Stimulated activated CD4-positive, alpha-beta T cell treated with anti-CD3 and anti-CD28 coated beads, Interleukin-12 subunit alpha, Interleukin-12 subunit beta, amount 100 ng/mL, for 24 hours (primary cell): ENCODE measurements at places on chromosomes 16 and 17.

GRCh38 chr16:83433201-83433600 is 374.6 kb upstream of the HSBP1 start:
- no peak for DNase-seq

- DNase-seq: no peak
Measured at GRCh38 chr16:58435779-58436178, 43.5 kb downstream of the GINS3 start.

DNA sequence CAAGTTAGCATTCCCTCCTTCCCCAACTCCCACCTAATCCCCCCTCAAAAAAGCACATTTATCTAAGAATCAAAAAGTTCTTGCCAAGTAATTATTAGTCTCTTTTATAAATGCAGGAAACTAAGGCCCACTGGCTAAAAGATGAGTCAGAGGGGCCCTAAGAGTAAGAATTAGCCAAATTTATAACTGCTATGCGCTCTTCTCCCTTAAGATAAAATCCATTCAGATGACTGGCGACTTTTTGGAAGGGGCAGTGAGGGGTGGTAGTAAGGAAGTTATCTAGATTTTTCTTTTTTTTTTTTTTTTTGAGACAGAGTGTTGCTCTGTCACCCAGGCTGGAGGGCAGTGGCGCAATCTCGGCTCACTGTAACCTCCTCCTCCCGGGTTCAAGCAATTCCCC is 17.1 kb downstream of the ZNF652 start:
- no peak for DNase-seq

GRCh38 chr16:4640572-4641305 is 16.1 kb downstream of the MGRN1 start:
- no peak for DNase-seq

GRCh38 chr17:33511670-33512069 is 218.6 kb upstream of the ASIC2 start:
- no peak for DNase-seq

DNA sequence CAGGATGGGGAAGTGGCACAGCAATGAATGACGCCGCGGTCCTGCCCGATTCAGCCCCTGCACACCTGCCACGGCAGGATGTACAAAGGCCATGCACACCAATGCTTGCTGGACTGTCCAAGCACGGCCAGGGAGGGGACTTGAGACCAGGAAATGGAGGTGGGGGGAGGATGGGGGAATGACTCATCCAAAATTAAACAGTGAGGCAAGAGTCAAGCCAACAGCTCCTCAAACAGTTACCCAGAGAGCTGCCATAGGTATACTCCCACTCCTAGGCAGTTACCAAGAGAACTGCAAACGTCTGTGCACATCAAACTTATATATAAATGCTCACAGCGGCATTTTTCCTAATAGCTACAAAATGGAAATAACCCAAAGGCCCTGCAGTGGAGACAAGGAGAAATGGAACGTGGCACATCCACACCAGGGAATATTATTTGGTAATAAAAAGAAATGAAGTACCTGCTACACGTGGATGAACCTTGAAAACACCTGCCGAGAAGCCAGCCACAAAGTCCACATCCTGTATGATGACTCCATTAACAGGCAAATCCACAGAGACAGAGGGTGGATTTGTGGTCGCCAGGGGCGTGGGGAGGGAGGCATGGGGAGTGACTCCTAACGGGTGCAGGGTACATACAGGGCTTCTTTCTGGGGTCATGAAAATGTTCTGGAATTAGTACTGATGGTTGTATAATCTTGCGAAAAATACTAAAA is 54.1 kb downstream of the VAC14 start:
- no peak for DNase-seq

DNA sequence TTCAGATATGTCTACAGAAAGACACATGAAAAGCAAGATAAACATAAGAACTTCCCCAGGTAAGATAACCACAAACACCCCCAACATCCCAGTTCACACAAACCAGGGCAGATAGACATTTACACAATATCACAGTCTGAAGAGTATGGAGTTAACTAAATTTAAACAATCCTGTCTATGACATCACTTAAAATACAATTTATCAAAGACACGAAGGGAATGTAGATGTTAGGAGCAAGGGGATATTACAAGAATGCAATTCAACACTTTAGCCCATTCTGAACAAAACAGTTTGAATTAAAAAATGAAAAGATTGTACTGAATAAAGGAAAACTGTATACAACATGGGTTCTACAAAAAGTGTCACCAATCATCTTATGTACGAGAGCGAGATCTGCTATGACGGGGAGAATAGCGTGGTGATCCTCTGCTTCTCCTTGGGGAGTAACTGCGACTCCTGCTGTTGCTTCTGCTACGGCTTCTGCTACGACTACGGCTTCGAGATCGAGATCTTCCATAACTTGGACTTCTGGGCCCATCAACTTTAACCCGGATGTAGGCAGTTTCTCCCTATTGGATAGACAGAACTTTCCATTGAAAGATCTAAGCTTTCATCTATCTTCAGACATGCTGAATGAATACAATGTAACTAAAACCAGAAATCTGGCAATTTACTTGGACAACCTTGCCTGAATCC is 1.9 kb downstream of the SRSF1 start:
- DNase-seq: no peak

- no peak for DNase-seq
Measured at GRCh38 chr16:66616592-66616991, 12.1 kb downstream of the CMTM3 start.

DNA sequence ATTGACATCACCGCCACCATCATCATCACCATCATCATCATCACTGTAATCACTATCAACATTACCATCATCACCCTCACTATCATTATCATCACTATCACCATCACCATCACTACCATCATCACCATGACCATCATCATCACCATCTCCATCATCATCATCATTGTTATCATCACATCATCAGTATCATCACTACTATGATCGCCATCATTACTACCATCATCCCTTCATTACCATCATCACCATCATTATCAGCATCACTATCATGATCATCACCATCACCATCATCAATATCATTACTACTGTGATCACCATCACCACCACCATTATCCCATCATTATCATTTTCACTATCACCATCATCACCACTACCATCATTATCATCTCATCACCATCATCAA is 368.3 kb downstream of the SEC14L1 start:
- no peak for DNase-seq

- DNase-seq: no peak
Measured at GRCh38 chr17:79794659-79795511, 2.0 kb downstream of the CBX8 start.

- no peak for DNase-seq
Measured at GRCh38 chr17:68697850-68698361, 96.7 kb upstream of the FAM20A start.

DNA sequence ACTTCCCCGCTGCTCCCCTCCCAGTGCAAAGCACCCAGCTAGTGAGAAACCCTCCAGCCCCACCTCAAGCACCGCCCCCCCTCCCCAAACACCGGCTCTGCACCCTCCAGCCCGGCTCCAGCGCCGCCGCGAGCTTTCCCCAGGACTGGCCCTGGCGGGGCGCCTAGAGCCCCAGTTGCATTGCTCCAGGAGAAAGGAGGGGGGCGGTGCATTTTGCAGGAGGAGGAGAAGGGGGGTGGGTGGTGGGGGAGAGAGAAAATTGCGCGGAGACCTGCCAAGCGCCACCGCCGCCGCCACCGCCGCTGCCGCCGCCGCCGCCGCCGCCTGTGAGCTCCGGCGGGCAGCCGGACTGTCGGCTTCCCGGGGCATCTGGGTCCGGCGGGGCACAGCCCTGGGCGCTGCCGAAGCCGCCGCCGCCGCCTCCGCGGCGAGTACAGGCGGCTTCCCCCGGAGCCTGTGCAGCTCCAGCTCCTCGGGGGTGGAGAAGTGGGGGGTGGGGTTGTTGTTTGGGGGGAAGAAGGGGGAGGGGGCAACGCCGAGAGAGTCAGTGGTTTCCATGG is 333 bp upstream of the NOG start:
- no peak for DNase-seq

- no peak for DNase-seq
Measured at GRCh38 chr17:8753976-8754440, 4.3 kb downstream of the SPDYE4 start.

GRCh38 chr17:44030482-44030881 is 15.7 kb upstream of the TMEM101 start:
- DNase-seq: no peak

GRCh38 chr17:61431594-61432311 is 20.5 kb upstream of the TBX4 start:
- DNase-seq: no peak

DNA sequence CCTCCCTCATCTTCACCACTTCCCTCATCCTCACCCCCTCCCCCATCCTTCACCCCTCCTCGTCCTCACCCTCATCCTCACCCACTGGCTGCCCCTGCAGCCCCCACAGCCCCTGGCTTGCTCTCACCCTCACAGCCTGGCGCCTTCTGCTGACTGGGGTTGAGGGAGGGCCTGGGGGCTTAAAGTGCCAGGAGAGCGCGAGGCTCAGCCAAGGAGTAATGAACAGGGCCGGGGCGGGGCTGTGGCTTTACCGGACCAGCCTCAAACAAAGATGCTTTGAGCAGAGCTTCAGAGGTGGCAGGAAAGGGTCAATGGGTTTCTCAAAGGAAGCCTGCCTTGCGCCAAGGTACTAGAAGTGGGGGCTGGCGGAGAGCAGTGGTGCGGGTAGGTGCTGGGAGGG is at the start of gene PRSS33:
PRSS33 (minus strand) TSS at position 155 of the 400 bp plus-strand sequence. CDS start 1,013 bp downstream, outside the sequence.
- no peak for DNase-seq

- DNase-seq: no peak
Measured at GRCh38 chr16:83781-84615, 6.0 kb downstream of the MPG start.

GRCh38 chr17:1627182-1627981 is 1.3 kb downstream of the SLC43A2 start:
- DNase-seq: no peak

DNA sequence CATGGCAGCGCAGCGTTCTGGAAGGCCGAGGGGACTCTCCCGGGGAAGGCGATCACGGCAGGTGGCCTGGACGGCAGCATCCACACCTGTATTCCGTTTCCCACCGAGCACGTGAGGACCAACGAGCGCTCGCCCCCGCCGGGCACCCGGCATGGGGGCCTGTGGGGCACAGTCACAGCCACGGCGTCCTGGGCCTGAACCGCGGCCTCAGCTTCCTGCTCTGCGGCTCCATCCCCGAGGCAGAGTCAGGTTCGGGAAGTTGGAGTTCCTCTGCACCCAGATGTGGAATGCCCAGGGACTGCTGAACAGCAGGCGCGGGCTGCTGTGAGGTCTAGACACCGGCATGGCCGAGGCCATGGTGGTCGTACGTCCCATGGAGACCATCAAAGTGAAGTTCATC is 1713.9 kb downstream of the TP53TG3F start:
- DNase-seq: no peak

DNA sequence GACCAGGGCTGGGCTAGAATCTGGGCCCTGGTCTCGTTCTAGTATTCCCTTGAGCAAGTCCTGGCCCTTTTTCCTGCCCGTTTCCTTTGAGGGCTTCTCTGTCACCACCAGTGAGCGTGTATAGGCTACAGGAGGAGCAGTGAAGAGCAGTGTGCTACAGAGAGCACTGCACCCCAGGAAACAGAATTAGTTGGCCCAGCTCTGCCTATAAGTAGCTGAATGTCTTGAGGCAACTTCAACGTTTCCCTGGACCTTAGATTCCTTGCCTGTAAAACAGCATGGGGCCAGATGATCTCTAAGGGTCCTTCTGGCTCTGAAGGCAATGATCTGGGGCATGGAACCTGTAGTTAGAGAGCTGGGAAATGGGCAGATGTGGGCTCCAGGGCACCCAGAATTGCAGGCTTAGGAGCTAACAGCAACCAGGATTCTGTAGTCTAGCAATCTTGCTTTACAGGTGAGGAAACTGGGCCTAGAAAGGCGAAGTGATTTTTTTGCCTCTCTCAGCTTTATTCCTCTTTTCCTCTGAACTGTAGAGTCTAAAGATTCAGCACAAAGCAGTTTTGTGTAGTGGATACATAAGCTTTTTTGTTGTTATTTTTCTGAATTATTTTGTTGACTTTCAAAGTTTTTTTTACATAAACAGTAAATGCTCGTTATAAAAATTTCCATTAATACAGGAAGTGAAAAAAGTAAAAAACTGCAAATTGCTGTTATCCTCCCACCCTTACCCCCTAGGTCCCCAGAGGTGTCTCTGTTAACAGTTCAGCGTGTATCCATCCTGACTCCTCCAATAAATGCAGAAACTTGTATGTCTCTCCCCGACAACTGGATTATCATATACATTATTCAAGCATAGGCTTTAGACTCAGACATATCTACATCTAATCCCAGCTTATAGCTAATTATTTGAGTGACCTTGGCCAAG is 1.7 kb upstream of the MYL4 start:
- no peak for DNase-seq

GRCh38 chr17:40915199-40915661 is 22.2 kb downstream of the KRT23 start:
- no peak for DNase-seq
